Activated effector memory CD4-positive, alpha-beta T cell treated with anti-CD3 and anti-CD28 coated beads, Interleukin-2, amount 50 U/mL, for 16 hours (primary cell): ENCODE measurements at places on chromosomes 7 and 10.
A peak's percentile ranks its signal among the peaks of the same experiment; 100 is the strongest.

DNA sequence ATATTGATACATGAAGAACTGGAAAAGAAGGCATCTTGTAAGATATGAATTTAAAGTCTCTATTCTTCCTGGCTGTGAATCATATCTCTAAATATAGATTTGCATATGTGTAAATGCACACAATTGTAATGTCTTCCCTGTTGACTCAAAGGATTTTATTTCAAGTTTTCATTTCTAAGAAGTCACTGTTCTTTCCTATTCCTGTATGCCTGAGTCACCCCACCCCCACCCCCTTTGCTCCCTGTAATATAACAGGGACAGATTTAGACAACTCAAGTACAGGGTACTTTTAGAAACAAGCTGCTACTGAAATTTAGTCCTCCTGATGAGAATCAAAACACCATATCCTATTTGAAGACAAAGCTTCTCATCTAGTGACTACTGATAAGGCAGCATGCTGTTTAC, 43.0 kb upstream of the HECTD2 start:
- DNase-seq = no peak

DNA sequence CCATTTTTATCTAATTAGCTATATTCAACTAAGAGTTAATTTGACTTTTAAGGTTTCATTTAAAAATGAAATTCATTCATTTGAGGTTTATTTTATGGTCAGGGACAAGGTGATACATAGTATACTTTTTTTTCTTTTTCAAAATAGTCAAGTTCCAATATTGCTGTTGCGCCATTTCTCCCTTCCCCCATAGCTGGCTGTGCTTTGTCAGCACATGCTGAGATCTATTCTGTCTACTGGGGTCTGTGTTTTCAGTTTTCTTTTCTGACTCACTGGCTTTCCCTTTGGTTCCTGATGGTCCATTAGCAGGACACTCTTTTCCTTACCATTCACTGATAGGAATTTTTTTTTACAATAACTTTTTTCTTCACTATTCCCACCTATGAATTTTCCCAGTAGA, 336.4 kb upstream of the TMEM229A start:
- DNase-seq = no peak

GRCh38 chr7:112120696-112121217, 85.4 kb downstream of the DOCK4 start:
- no peak for DNase-seq

DNA sequence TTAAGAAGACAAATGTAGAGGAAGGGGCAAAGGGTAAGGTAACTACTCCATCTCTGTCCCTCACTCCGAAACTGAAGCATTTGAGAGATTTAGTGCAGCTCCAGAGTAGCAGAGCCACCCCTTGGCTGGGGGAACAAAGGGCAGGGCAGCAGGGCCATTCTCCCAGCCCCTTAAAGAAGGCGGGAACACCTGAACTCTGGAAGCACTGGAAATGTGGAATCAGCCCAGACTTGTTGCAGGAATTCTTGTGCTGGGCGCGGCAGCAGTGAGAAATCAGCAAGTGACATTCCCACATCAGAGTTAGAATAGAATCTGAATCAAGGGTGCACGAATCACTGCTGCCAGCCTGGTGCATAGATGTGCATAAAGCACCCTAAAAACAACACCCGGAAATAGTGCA, 34.4 kb upstream of the GRM8 start:
- no peak for DNase-seq

- DNase-seq = peak; percentile 58
Measured at GRCh38 chr7:45663167-45663921, 89.2 kb downstream of the ADCY1 start.

- peak; percentile 88 for DNase-seq
Measured at GRCh38 chr7:135169141-135169963, 1.2 kb downstream of the CYREN start.

- DNase-seq = no peak
Measured at GRCh38 chr7:5633161-5634106, 148.0 kb downstream of the RNF216 start.

DNA sequence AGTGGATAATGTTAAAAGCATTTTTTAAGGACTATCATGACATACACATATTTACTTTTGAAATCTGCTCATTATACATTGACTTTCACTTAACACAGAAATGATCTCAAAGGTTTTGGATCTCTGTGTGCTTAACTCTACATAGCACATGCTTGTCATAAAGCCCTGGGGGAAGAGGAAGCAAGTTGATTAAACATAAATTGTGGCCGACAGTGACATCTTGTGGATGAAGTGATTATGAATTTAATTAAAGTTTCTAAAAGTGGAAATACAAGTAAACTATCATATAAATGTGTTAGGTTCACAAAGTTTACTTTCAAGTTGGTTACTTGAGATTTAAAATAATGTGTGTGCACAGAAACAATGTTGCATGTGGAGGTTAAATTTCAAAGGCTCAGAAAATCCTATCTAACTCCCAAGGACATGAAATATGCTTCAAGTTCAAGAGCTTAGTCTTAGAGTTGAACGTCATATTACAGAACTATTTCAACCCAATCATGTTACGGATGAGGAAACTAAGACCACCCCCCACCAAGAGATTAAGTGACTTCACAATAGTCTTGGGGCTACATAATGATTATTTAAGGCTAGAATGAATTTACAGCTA, 1247.8 kb downstream of the GATA3 start:
- no peak for DNase-seq

DNA sequence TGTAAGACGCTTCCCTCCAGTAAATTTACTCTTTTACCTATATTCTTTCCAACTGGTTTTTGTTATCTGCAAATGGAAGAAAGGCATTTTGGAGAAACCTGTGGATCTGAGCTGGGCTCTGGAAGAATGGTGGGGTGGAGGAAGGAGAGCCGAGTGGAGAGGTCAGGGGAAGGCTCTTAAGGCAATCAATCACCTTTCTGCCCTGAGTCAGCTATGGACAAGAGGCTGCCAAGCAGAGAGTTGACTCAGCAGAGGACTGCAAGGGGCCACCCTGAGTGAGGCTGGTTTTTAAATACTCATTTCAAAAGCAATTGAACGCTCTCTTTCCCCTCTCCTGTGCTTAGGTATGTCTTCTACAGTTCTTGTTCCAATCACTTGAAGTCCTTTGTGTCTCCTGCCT, 81.8 kb downstream of the SPAG6 start:
- no peak for DNase-seq

GRCh38 chr10:102948176-102948575, 30.1 kb downstream of the CNNM2 start:
- no peak for DNase-seq

- DNase-seq = no peak
Measured at GRCh38 chr7:8220376-8221100, 41.4 kb downstream of the ICA1 start.

- no peak for DNase-seq
Measured at GRCh38 chr7:84412161-84412969, 217.8 kb upstream of the SEMA3A start.

DNA sequence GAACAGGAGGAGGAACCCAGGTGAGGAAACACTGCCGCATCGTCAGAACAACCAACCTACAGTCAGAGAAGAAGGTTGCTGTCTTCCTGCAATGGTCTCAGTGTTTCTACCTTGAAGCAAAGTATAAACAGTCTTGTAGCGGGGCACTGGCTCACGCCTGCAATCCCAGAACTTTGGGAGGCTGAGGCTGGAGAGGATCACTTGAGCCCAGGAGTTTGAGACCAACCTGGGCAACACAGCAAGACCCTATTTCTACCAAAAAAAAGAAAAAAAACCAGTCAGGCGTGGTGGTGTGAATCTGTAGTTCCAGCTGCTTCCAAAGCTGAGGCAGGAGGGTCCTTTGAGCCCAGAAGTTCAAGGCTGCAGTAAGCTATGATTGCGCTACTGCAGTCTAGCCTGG, 23.4 kb downstream of the SNX8 start:
- DNase-seq = no peak

DNA sequence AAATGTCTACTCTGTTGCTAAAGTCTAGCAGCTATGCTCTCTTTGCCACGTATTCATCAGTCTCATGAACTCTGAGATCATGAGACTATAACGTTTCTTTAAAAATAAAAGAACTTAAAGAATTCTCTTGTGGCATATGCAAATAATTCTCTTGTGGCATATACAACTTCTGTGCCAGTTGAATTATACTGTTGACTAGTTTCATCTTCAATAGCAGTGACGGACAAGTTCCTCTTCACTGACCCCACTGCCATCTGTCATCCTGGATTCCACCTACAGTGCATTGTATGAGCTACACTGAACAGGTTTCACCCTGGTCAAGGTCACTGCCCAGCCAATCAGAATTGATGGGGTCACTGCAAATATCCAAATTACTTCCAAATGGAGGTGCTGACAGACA, 88.2 kb downstream of the CD36 start:
- DNase-seq = no peak

DNA sequence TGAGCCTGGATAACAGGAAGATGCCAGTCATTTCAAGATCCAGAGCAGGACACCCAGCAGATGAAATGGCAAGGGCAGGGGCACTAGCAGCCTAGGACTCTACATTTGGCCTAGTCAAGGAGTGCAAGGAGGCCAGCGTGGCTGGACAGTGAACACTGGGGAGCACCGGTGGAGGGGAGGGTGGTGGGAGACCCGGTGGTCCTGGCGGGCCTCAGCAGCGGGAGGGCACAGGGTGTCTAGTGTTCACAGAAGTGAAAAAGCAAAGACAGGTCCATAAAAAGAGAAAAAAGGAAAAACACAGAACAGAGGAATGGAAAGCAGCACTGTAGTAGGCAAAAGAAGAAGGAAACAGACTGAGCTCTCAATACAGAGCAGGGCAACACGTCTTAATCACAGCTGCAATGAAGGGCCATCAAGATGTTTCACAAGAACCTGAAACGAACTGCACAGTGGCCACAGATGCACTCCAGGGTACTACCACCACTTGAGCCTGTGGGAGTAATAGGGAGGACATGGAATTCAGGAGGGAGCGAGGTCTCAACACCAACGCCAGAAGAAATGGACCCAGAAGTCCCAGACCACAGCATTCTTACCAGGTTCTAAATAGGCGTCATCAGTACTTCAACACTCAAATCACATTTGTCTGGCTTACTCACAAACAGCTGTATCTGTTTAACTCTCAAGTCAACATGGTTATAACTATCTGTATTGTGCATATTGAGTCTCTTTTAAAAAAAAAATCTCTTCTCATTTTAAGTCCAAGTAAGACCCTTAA, 573.7 kb downstream of the PARD3 start:
- DNase-seq = no peak
